Activated T-cell treated with anti-CD3 and anti-CD28 coated beads, Interleukin-2, amount 50 U/mL, for 72 hours (primary cell): ENCODE measurements at places on chromosomes 2 and 18. TPM values are rescaled to one million over a fixed set of nuclear protein-coding genes. Genes with fewer than 3 reads are reported as not detected.

GRCh38 chr2:183597841-183598240 is 473.6 kb downstream of the NUP35 start:
- H3K36me3 ChIP-seq: no peaks in the 10 kb centered on the region
- no peaks in the 10 kb centered on the region for H3K27me3 ChIP-seq
- DNase-seq: no peak
- no peaks in the 10 kb centered on the region for H3K4me1 ChIP-seq

GRCh38 chr2:28687640-28688385 is 63.8 kb upstream of the PPP1CB start:
- H3K4me1 ChIP-seq: peaks cover 27% of the 10 kb centered on the region
- H3K4me3 ChIP-seq: no peak overlapping the region
- no peaks in the 10 kb centered on the region for H3K36me3 ChIP-seq
- H3K27me3 ChIP-seq: no peaks in the 10 kb centered on the region
- no peak for DNase-seq

GRCh38 chr18:59704146-59704545 is 6.9 kb upstream of the CCBE1 start:
- H3K36me3 ChIP-seq: no peaks in the 10 kb centered on the region
- H3K4me1 ChIP-seq: no peaks in the 10 kb centered on the region
- H3K4me3 ChIP-seq: no peak overlapping the region
- DNase-seq: no peak

DNA sequence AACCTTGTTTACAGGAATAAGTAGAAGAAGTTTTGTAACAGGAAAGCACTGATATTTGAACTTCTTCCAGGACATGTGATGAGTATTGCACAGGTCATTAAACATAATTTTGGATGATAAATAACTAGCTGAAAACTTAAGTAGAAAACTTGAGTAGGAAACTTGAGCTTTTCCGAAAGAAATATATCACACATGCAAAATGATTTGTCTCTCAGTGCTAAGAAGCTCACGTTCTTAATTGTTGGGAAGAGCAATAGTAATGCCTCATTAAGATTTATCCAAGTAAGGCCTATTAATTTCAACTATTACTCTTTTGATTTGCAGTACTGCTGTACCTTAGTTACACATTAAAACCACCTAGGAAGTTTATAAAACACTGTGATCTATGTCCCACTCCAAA is 1921.9 kb upstream of the LRRTM1 start:
- no peaks in the 10 kb centered on the region for H3K4me1 ChIP-seq
- H3K36me3 ChIP-seq: no peaks in the 10 kb centered on the region
- no peak for DNase-seq

The EGR4 gene
- 1.6 TPM for total RNA-seq

The GORASP2 gene
- 90.4 TPM for total RNA-seq

The SERPINE2 gene
- 62.9 TPM for total RNA-seq

The SLC4A5 gene
- 6.5 TPM for total RNA-seq
